ENCODE measurements at places on chromosomes 11 and 22. TPM values are rescaled to one million over a fixed set of nuclear protein-coding genes. Genes with fewer than 3 reads are reported as not detected.

SLC37A2 gene
- total RNA-seq = 4.2 TPM

OR51B6 gene
- not detected for total RNA-seq

NLRP6 gene
- total RNA-seq = 0.14 TPM

DENND6B gene
- 1.7 TPM for total RNA-seq

CYTH4 gene
- total RNA-seq = 7.5 TPM

DNA sequence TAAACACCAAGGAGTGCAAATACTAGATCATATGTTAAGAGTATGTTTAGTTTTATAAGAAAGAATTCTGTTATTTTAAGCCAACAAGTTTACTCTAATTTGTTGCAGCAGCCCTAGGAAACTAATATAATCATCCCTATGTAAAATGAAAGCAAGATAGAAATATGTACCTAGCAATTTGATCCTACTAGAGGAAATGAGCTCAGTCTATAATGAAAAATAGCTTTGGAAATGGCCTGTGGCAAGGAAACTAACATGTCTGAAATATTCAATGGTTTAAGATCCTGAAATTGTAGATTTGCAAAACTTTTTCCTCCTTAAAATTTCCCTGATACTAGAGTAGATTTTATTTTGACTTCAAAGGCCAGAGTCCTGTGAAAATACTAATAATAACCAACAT is 112.7 kb upstream of the SLC5A12 start:
- DNase-seq = no peak

GRCh38 chr11:103436131-103436770 is 327.0 kb downstream of the DYNC2H1 start:
- no peak for DNase-seq

DNA sequence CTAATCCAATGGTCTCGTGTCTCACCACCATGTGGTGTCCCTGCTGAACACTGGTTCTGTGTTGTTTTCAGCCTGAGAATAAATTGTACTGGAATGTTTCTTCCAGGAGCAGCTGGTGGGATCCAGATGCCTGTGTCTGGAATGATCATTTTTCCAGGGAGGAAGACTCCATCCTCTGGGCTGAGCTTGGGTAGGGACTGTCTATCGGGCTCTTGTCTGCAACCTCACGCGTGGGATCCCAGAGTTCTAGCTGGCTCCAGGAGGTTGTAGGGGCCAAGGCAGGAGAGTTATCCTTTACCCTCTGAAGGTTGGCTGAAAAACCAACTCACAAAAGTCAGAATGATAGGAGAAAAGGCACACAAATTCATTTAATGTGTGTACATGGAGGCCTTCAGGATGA is 144.1 kb upstream of the B3GAT1 start:
- DNase-seq = no peak

DNA sequence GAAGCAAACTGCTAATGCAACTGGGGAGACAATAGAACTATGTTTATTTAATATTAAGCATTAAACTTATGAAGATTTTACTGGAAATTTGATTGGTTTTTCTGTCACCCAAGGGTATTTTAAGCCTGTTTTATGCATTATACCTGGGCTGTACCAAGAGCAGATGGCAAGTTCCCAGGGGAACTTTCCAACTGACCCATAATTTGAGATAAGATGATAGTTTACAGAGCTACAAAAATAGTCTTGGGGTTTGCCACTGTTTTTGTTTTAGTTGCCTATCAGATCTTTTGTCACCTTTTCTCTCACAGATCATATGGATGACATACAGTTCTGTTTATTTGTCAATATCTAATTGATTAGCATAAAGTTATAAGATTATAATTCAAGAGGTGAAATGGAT is 43.9 kb downstream of the PDE3B start:
- DNase-seq = no peak

- DNase-seq = no peak
These were observed 29.9 kb upstream of the SMIM38 start for GRCh38 chr11:69125861-69126260.

- no peak for DNase-seq
These were observed 40.8 kb downstream of the ENTHD1 start for GRCh38 chr22:39852799-39853198.

- peak; percentile 56 for DNase-seq
These were observed 3.9 kb downstream of the LMF2 start for GRCh38 chr22:50503475-50504145.

GRCh38 chr11:33743291-33743690 is 7.1 kb upstream of the CD59 start:
- DNase-seq = no peak

GRCh38 chr11:2264366-2265053 is 5.9 kb downstream of the ASCL2 start:
- DNase-seq = no peak

DNA sequence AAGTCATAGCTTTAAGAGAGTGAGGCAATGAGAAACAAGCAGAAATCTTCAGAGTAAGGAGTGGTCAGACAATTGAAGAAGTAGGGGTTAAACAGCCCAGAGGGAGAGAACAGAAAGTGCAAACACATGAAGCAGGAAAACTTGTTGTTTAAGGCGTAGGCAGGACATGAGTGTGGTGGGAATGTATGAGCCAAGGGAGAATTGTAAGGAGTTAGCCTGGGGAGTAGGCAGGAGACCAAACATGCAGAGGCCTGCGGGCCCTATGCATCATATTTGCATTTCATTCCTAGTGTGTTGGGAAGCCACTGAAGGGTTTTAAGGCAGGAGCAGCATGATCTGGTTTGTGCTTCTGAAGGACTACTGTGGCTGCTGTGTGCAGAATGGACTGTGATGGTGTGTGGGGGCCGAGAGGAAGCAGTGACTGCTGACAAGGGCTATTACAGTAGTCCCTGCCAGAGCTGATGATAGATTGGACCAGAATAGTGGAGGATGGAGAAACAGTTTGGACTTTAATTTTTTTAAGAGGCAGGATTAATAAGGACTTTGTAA is 179.9 kb upstream of the C11orf87 start:
- no peak for DNase-seq
